ENCODE measurements at places on chromosomes 1 and 21. TPM values are rescaled to one million over a fixed set of nuclear protein-coding genes. Genes with fewer than 3 reads are reported as not detected.

The ADAMTS5 gene
- total RNA-seq: 10.0 TPM

The PTPN22 gene
- 4.1 TPM for total RNA-seq

The CFAP107 gene
- not detected for total RNA-seq

The MCOLN2 gene
- total RNA-seq: 6.5 TPM

The USH2A gene
- total RNA-seq: 0.04 TPM

The ENTREP3 gene
- 28.4 TPM for total RNA-seq

The GLIS1 gene
- total RNA-seq: 0.98 TPM

The C1orf87 gene
- not detected for total RNA-seq

The HLX gene
- total RNA-seq: 28.8 TPM

The VASH2 gene
- 0.94 TPM for total RNA-seq

The SPTA1 gene
- 3.8 TPM for total RNA-seq

The ZBTB21 gene
- total RNA-seq: 27.3 TPM

The CRB1 gene
- total RNA-seq: 0.94 TPM

The COL6A2 gene
- 397 TPM for total RNA-seq

Measured in sciatic nerve (tissue), 2 donors.